ENCODE measurements at places on chromosomes 13 and 19. TPM values are rescaled to one million over a fixed set of nuclear protein-coding genes. Genes with fewer than 3 reads are reported as not detected.

MEIS3 gene
- polyA plus RNA-seq = 17.4 TPM

DNA sequence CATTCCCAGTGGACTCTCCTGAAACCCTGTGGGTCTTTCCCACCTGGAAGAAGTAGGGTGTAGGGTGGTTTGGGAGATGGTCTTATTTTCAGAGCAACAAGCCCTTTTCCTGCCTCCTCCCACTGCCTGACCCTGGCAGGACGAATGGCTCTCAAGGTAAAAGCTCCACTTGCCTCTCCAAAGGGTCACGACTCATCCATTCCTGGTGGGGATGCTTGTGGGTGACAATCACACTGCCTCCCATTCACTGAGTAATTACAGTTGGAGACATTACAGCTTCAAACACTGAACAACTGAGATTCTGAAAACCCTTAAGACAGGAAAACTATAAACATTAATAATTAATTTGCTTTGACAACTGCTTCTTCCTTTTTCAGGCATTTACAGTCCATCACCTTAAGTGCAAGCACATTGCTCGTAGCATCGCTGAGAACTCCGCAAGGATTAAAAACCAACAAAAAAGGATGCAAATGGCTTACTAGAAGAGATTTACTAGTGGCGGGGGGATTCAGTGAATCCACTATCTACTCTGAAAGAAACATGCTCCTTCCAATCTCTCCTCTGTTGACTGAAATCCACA lies 199.6 kb upstream of the IRS2 start:
- DNase-seq = no peak

SIGLEC9 gene
- 3.2 TPM for polyA plus RNA-seq

APOC1 gene
- 42.9 TPM for polyA plus RNA-seq

DNA sequence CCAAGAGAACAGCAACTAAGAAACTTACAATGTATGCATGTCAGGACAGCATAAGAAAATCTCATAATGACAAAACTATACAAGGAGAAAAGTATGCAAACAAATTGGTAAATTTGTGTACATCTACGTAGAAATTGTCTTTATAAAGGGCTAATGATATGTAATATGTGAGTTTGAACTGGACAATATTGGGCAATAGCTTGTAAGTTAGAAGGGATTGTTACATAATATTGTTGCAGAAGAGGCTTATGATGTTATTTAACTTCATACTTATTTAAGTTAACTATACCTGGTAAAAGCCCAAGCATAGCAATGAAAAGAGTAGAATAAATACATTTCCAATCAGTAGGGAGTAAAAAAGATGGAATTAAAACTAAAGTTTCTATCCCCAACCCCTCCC lies 134.0 kb downstream of the MAB21L1 start:
- DNase-seq = no peak

Data from testis (tissue), 5 donors.